ENCODE measurements at places on chromosomes 5 and 9.

GRCh38 chr5:89120719-89121118 lies 237.7 kb upstream of the MEF2C start:
- H3K4me1 ChIP-seq = no peaks in the 10 kb centered on the region
- no peaks in the 10 kb centered on the region for H3K36me3 ChIP-seq
- peak; percentile 56 for DNase-seq
- no peak overlapping the region for H3K4me3 ChIP-seq
- no peak overlapping the region for H3K27ac ChIP-seq
- no peaks in the 10 kb centered on the region for H3K27me3 ChIP-seq

DNA sequence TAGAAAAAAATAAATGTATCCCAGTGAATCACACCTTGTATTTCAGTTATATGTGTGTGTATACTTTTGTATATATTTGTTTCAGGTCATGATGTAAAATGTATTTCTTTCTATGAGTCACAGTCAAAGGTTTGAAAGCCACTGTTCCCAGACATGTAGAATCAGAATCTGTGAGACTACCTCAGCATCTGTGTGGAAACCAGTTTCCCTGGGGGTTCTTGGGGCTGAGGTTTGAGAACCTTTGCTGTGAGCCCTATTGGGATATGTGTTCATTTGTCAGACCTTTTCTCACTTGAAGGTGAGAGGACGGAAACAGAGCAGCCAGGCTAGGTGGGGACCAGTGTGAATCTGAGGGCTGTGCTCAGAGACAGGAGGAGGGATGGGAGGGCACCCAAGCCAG lies 78.7 kb upstream of the SAP30L start:
- no peaks in the 10 kb centered on the region for H3K27me3 ChIP-seq
- H3K36me3 ChIP-seq = no peaks in the 10 kb centered on the region

DNA sequence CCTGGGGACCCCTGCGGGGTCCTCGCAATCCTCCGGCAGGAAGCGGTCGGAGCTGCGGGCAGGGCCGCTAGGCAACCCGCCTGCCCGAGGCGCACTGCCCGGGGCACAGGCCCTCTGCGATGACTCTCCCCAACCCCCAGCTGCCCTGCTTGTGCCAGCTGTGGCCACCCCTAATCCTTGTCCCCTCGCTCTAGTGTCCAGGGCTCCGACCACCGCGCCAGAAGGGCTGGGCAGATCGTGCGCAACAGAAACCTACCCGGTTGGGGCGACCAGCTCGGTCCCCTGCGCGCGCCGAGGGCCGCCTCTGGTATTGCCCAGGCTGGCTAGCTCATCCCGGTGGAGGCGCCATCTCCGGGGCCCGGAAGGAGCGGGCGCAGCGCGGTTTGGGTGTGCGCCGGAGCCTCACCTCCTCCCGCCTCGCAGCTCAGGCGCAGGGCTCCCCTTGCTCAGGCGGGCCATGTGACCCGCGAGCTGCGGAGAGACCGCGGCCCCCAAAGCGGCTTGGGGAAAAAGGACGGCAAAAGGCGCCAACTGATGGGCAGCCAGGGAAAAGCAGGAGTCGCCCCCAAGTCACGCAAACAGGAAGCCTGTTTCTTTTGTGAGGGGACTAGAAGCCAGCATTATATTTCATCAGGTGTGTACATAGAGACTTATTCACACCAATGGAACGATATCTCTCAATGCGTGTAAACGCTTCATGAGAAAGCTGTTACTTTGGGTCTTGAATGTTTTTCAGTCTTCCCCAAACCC lies 46.8 kb upstream of the RNF20 start:
- H3K36me3 ChIP-seq = no peaks in the 10 kb centered on the region
- no peaks in the 10 kb centered on the region for H3K4me1 ChIP-seq
- peak overlapping the region; percentile 92 for H3K27ac ChIP-seq
- DNase-seq = peak; percentile 70

DNA sequence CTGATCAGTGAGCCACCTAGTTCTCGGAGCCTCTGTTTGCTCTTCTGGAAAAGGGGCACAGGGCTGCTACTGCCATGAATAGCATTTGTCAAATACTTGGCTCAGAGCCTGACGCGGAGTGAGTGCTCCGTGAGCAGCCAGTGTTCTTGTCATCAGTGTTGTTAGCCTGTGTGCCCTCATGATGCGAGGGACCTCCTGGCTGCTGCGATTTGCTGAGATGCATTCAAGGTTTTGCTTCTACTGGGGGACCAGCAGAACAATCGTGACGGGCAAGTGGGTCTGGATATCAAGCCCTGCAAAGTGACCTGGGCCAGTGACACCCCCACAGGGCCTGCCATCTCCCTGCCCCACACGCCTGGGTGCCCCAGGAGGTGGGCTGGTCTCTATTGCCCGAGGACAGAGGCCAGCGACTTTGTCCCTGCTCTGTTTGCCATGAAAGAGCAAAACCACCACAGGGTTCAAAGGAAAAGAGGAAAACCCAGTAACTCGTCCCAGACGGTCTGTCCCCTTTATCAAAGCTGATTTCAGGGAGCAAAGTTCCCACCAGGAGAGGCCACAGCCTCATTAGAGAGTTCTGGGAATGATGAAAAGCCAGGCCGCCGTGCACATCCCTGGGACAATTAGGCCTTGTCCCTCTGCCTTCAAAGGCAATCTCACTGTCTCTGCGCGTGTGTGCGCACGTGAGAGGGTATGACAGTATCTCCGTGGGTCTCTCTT lies 86.5 kb upstream of the LMX1B start:
- DNase-seq = no peak
- no peak overlapping the region for H3K4me3 ChIP-seq

- H3K4me1 ChIP-seq = no peaks in the 10 kb centered on the region
- no peak overlapping the region for H3K4me3 ChIP-seq
- H3K36me3 ChIP-seq = no peaks in the 10 kb centered on the region
- peaks cover 5% of the 10 kb centered on the region for H3K27me3 ChIP-seq
- H3K27ac ChIP-seq = no peak overlapping the region
- no peak for DNase-seq
Measured at GRCh38 chr5:88698290-88698689, 184.7 kb downstream of the MEF2C start.

DNA sequence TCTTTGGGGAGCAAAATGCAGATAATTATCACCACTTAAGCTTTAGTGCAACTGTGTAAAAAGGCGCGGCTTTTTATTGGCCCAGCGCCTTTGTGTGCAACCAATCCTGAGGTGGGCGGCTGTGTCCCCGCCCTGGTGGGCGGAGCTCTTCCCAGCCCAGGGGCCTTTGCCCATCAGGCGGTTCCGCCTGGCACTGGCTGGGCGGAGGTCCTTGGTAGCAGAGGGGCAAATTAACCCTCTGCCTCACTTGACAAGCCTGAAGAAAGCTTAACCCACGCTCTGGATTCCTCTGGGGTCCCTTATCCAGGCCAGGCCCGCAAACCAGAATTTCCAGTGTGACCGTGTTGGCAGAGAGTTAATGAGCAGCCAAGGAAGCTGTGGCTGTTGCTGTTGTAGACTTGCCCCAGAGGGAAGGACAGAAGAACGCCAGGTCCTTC lies 12.8 kb upstream of the NIPAL4 start:
- no peak overlapping the region for H3K4me3 ChIP-seq
- H3K4me1 ChIP-seq = peaks cover 9% of the 10 kb centered on the region
- no peaks in the 10 kb centered on the region for H3K36me3 ChIP-seq
- H3K27ac ChIP-seq = no peak overlapping the region

DNA sequence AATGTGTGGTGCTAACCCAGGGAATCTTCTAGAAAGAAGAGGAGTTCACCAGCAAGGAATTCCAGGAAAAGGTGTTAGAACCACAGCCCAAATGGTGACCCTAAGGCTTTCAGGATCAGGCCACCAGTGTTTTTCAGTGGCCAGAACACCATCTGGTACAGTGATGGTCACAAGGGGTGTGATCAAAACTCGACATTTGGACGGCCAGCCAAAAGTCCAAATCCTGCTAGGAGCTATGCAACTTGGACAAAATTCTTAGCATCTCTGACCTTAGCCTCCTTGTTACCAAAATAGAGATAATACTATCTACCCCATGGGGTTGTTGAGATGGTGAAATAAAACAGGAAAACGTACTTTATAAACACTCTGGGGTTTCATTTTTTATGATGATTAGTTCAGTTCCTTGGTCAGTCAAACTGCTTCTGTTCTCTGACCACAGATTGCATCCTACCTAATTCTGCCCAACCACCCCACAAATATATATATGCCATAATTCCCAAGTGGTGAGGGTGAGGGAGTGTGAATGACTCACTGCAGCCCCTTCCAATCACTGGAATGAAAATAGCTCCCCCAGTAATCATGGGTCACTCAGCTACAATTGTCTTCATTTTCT lies 210.3 kb downstream of the CDK5RAP2 start:
- H3K36me3 ChIP-seq = no peaks in the 10 kb centered on the region
- no peak for DNase-seq
- no peak overlapping the region for H3K27ac ChIP-seq

DNA sequence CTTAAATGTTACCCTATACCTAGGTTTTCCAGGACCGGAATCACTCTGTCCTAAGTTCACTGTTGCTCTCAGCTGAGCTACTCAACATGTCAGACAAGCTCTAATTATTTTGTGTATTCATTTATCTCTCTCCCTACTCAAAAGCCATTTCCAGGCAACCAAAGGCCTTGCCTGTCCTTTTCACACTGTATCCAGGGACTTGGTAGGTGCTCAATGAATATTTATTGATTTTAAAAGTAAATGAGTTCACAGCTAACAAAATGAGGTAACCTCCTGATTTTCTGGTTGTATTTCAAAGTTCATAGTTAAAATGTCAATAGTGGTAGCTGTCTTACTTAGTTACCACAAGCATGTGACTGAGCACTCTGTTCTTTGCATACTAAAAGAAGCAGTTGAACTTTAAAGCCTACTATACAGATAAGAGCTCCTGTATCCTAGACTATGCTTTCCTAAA lies 522.2 kb downstream of the ACTL7B start:
- H3K4me3 ChIP-seq = no peak overlapping the region
- H3K27ac ChIP-seq = no peak overlapping the region
- no peaks in the 10 kb centered on the region for H3K36me3 ChIP-seq
- no peaks in the 10 kb centered on the region for H3K4me1 ChIP-seq
- peak; percentile 2 for DNase-seq

- no peak overlapping the region for H3K27ac ChIP-seq
- H3K36me3 ChIP-seq = no peaks in the 10 kb centered on the region
- no peak overlapping the region for H3K4me3 ChIP-seq
- H3K27me3 ChIP-seq = no peaks in the 10 kb centered on the region
- peak; percentile 5 for DNase-seq
Measured at GRCh38 chr9:111094433-111094924, 56.2 kb upstream of the LPAR1 start.

DNA sequence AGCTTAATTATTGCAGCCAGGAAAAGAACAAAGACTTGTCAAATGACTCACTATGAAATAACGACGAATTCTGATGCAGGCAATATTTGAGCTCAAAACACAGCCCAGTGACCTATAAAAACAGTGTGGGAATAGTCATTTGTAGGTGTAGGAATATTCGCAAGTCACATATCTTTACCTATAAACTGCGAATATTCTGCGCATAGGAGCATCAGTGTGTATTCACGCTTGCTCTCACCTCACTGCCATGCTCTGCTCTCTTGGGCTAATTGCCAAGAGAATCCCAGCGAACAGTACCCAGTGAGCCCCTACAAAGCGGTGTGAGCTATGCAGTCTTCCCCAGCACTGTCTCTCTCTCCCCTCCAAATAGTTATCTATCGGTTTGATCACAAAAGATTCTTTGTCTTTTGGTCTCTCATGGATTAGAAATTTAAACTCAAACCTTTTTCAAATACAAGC lies 74.2 kb downstream of the ST8SIA4 start:
- DNase-seq = no peak
- no peaks in the 10 kb centered on the region for H3K4me1 ChIP-seq
- H3K27me3 ChIP-seq = no peaks in the 10 kb centered on the region
- no peak overlapping the region for H3K4me3 ChIP-seq
- no peaks in the 10 kb centered on the region for H3K36me3 ChIP-seq

GRCh38 chr5:97545886-97546535 lies 363.0 kb upstream of the RIOK2 start:
- H3K4me1 ChIP-seq = peaks cover 3% of the 10 kb centered on the region
- no peak overlapping the region for H3K27ac ChIP-seq
- no peaks in the 10 kb centered on the region for H3K36me3 ChIP-seq
- no peak for DNase-seq
- H3K27me3 ChIP-seq = no peaks in the 10 kb centered on the region

- no peak for DNase-seq
- H3K4me1 ChIP-seq = peaks cover under 1% of the 10 kb centered on the region
- no peak overlapping the region for H3K4me3 ChIP-seq
- H3K27me3 ChIP-seq = no peaks in the 10 kb centered on the region
- H3K36me3 ChIP-seq = no peaks in the 10 kb centered on the region
- no peak overlapping the region for H3K27ac ChIP-seq
Measured at GRCh38 chr5:91434348-91434747, 51.2 kb upstream of the ARRDC3 start.

GRCh38 chr9:114366334-114367128 lies 21.3 kb downstream of the AKNA start:
- H3K36me3 ChIP-seq = peaks cover 6% of the 10 kb centered on the region
- no peaks in the 10 kb centered on the region for H3K4me1 ChIP-seq
- peak; percentile 43 for DNase-seq
- H3K27ac ChIP-seq = peak overlapping the region; percentile 4
- H3K27me3 ChIP-seq = no peaks in the 10 kb centered on the region
- no peak overlapping the region for H3K4me3 ChIP-seq

DNA sequence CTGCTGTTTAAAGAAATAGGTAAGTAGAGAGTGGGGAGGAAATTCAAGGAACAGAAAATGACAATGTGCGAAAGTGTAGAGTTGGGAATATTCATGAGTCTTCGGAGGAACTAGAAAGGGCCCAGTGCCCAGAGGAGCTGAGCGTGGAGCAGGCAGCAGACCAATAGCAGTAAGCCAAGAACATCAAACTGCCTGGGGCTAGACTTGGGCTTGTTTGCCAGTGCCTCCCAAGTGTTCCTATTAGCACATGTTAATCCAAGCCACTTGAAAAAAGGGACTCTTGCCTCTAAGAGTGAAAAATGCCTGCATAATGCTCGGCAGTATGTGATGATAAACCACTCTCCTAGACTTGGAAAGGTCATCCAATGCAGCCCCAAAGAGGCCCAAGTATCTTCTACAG lies 1.2 kb upstream of the TAL2 start:
- H3K27me3 ChIP-seq = peaks cover 8% of the 10 kb centered on the region
- H3K36me3 ChIP-seq = no peaks in the 10 kb centered on the region
- no peak for DNase-seq
- H3K4me1 ChIP-seq = no peaks in the 10 kb centered on the region
- no peak overlapping the region for H3K27ac ChIP-seq
- H3K4me3 ChIP-seq = no peak overlapping the region

DNA sequence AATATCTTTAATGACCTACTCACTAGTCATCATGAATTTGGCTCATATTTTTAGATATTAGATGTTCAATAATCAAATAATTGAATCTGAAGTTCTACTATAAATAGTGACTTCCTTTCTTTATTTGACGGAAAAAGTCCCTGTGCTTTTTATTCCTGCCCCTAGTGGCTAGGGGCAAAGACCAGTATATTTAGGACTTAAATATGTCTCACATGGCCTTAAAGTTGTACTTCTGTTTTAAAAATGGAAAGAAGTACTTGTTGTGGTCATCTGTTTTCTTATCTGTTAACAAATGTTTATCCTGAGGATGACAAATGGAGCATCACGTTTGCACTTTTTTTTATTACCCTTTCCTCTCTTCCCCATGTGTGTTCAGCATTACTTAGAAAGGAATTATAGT lies 89.2 kb upstream of the GRHPR start:
- no peak for DNase-seq
- no peaks in the 10 kb centered on the region for H3K4me1 ChIP-seq
- no peak overlapping the region for H3K27ac ChIP-seq
- H3K4me3 ChIP-seq = no peak overlapping the region
- H3K36me3 ChIP-seq = no peaks in the 10 kb centered on the region
- no peaks in the 10 kb centered on the region for H3K27me3 ChIP-seq

GRCh38 chr5:91825618-91826017 lies 442.5 kb upstream of the ARRDC3 start:
- H3K27me3 ChIP-seq = no peaks in the 10 kb centered on the region
- H3K4me3 ChIP-seq = no peak overlapping the region
- no peaks in the 10 kb centered on the region for H3K4me1 ChIP-seq
